ENCODE measurements at places on chromosomes 4 and X.

DNA sequence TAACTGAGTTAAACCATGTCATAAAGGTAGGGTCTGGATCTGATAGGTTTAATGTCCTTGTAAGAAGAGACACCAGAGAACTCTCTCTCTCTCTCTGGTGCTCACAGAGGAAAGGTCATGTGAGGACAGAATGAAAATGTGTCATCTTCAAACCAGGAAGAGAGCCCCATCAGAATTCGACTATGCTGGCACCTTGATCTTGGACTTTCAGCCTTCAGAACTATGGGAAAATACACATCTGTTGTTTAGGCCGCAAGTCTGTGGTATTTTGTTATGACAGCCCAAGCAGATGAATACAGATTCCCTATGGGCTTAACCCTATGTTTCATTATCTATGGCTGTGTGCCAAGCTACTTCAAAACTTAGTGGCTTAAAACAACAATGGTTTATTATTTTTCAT is 105.5 kb upstream of the DDIT4L start:
- no peak for DNase-seq

GRCh38 chr4:182593864-182594263 is 323.3 kb downstream of the DCTD start:
- DNase-seq: no peak

GRCh38 chr4:105184316-105184980 is 37.8 kb downstream of the TET2 start:
- no peak for DNase-seq

- no peak for DNase-seq
Observed at GRCh38 chrX:71168134-71168533, 23.5 kb downstream of the NLGN3 start.

- no peak for DNase-seq
Observed at GRCh38 chrX:109511113-109511512, 25.5 kb upstream of the NXT2 start.

DNA sequence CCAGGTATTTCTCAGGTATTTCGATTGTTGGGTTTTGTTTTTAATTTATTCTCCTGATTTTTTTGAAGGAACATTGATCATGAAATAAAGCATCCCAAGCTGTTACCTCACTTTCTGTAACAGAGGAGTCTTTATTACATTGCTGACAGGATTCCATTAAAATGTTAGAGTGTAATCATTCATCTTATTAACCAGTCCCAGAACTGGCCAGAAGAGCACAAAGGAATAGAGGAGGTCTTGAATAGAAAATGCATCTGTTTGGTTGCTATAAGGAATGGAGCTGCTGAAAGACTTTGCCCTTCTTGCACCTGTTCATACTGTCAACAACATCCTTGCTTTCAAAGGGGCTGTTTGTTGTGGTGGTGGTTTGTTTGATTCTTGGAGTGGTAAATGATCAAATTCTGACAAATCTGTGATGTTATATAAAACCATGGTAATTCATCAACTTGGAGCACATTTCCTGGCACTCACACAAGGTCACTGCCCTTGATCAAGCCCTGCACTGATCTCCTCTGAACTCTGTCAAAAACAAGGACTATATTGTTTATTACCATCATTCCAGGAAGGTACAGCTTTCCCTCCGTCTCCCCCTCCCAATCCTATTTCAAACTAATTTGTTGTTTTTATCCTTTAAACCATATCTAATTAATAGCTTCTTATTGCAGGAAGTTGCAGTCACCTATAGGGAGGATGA is 215.8 kb downstream of the PCDH19 start:
- DNase-seq: no peak

- no peak for DNase-seq
Observed at GRCh38 chr4:4386736-4387392, at the start of gene NSG1. NSG1 (plus strand) TSS chr4:4387102; CDS start chr4:4387630, 528 bp downstream.

DNA sequence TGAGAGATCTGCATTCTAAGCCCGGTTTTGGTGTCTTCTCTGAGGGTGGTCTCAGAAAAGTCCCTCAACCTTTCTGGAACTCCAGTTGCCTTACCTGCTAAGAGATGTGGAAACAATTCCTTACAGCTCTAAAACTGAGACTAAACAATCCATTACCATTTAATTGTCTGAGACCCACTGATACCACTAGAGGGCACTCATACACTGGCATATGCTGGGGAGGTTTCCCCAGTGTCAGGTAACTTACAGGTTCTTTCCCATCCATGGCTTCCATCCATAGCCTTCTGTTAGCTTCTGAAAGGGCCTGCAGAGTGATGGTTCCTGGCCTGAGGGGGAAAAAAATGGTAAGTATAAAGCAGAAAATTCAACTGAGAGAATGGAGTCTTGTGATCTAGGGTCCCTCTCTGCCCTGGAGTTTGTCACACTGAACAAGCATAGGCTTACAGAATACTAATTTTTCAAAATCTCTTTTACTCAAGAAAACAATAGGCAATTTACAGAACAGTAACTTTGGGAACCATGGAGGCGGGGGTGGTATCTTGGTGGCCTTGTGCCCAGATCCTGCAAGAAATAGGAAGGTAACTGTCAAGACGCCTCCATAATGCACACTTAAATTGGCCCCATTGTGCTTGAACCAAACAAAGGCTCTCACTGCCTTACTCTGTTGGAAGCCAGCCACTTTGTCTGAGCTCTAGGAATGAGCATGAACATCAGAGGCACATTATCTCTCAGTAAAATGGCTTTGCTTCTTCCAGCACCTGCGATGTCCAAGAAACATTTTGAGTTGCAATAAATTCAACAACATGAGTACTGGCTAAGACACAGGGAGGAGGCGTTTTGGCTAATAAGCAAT is 236.1 kb downstream of the OPHN1 start:
- peak; percentile 51 for DNase-seq

DNA sequence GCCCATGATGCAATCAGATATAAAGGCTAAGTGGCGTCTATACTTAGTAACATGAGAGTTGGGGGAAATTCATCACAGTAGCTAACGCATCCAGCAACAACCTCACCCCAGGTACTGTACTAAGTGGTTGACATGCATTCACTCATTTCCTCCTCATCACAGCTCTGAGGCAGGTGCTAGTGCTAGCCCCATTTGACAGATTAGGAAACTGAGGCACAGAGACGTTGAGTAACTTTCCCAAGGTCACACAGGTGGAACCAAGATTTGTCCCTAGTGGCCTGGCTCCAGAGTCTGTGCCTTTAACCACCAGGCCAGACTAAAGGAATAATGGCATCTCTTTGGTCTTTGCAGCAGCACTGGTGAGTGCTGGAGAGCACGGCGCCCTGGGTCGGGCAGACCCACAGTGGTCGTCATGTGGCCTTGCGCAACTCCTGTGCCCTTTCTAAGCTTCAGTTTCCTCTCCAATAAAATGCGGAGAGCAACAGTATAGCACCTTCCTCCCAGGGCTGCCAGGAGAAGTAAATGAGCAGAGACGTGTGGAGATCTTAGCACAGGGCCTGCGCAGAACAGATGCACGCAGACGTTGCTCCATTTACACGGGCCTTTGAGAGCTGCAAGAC is 186.4 kb downstream of the BCOR start:
- DNase-seq: no peak

- DNase-seq: no peak
Observed at GRCh38 chrX:36160081-36160480, 240.5 kb downstream of the CFAP47 start.

DNA sequence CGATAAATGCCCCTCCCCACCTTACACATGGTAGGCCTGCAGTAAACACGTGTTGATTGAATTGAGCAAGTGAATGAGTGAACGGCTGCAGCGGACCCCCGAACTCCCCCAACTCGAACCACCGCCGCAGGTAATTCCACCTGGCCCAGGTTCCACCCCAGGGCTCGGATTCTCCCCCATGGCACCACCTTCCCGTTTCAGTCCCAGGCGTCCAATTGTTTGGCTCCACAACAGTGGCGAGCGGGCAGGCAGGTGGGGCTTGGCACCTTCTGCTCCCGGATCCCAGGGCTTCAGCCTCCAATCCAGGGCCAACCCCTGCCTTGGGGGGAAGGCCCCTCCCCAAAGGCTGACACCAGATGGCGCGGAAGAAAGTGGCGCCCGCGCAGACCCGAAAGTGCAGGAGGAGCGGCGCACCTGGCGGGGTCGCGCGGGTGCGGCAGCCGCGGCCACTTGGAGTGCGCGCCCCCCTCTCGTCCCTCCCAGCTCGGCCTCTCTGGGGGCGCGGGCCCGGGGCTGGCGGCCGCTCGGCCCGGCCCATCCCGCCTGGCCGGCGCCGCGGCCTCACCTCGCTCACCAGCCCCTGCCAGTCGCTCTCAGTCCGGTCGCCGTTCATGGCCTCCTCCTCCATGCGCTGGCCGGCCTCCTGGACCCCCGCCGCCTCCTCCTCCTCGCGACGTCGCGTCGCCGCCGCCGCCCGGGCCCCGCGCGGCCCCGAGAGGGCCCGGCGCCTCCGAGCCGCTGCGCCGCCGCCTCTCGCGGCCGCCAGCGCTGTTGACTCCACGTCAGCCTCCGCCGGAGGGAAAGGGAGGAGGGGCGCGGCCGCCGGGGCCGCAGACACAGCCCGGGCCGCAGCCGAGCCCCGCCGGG is at the start of gene CCDC149:
TSS of gene CCDC149 (minus strand) at position 791 of the 867 bp plus-strand sequence. CDS start at position 613, 178 bp downstream.
- peak; percentile 52 for DNase-seq

DNA sequence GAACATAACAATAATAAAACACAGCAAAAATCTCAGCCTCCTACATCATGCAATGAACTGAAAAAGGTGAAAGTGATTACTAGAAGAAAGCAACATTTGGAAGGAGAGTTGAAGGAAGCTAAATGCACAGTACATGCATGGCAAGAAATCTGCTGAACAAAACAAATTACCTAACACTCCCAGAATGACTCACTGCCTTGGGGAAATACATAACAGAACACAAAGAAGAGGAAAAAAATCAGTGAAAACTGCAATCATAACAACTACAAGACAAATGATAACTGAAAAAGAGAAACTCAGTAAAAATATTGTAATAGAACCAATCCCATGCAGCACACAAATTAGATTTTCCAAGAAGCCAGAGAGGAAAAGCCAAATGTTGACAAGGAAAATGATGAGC is 1513.2 kb downstream of the ARAP2 start:
- DNase-seq: no peak

- DNase-seq: no peak
Observed at GRCh38 chrX:137915466-137915865, 349.5 kb downstream of the ZIC3 start.

- DNase-seq: no peak
Observed at GRCh38 chr4:2438822-2439718, 20.3 kb downstream of the CFAP99 start.

GRCh38 chr4:45713996-45714395 is 409.9 kb downstream of the GABRG1 start:
- DNase-seq: no peak

DNA sequence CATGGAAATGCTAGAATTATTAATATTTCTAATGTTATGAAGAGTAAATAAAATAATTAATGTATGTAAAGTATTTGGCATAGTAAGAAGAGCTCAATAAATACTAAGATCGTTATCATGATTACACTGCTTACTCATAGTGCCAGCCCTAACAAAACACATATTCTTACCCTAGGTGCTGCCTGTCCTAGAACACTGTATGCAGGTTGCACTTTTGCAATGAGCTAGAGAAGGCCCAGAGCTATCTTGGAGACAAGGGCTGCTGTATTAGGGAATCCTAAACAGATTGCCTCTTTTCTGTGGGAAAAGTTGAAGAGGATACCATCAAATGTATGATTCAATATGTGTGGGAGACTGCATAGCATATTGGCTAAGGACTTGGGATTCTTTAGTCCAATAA is 48.0 kb upstream of the TMEM164 start:
- no peak for DNase-seq

DNA sequence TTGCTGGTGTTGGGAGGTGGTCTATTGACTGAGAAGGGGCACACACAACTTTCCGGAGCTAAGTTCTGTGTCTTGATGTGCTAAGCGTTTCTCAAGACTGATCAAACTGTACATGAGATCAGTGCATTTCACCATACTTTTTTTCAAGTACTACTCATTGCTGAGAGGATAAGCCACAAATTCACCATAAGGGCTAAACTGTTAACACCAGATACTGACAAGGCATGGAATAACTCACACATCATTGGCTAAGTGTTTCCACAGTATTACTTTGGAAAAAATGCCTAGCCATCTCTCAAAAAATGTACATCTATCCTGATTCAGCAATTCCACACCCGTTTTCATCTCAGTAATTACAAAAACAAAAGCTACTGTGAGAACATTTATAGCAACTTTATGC is 13.0 kb downstream of the RBMX start:
- DNase-seq: no peak

GRCh38 chr4:6991771-6992557 is 51.2 kb upstream of the TADA2B start:
- no peak for DNase-seq

DNA sequence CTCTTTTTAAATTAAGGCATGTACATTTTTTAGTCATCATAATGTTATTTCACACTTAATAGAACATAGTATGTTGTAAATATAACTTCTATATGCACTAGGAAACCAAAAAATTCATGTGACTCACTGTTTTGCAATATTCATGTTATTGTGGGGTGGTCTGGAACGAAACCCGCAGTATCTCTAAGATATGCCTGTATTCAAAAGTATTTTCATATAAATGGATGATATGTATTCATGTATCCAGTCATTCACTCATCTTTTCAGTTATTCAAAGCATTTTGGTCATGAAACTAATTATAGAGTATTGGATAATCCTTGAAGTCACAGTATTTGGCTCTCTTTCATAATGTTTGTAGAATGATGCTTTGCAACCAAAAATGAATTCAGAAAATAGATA is 168.1 kb downstream of the HS6ST2 start:
- DNase-seq: no peak

DNA sequence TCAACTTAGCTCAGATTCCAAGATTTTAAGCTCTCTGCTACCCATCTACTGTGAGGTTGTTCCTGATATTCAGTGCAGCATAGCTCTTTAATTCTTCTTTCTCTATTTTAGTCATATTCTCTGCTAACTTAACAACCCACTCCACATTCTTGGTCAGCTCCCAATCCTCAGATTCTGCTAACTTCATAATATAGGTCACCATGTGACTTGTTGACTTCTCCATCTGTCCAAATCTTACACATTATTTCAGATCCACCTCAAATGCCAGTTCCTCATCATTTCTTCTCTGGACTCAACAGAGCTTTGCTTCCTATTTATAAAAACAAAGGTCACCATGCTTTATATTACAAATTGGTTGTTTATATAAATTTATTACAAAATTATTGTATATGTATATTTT is 29.3 kb upstream of the RXFP1 start:
- no peak for DNase-seq

DNA sequence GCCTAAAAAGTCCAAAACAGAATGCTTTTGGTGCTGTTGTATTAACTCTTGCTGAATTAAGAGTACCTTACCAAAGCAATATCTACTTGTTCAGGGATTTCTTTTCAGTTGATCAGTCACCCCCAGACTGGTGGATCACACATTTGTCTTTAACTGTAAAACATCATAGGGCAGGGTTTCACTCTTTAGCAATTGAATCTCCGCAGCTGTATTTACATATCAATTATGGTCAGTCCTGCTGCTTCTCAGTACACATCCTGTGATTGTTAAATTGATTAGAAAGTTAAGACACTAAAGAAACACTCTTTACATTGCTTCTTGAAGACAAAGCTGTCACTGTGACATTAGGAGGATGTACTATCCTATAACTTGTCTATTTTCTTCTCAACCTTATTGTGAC is 277.1 kb upstream of the ADGRL3 start:
- no peak for DNase-seq
